ENCODE measurements at places on chromosomes 13 and 19.

- no peak for DNase-seq
Measured at GRCh38 chr19:14916848-14917247, 24.4 kb upstream of the OR7C2 start.

GRCh38 chr13:101572456-101572855 lies 120.0 kb downstream of the ITGBL1 start:
- DNase-seq = no peak

- DNase-seq = no peak
Measured at GRCh38 chr13:25064396-25064795, 31.5 kb upstream of the PABPC3 start.

- DNase-seq = no peak
Measured at GRCh38 chr19:11506967-11507366, 1.3 kb upstream of the ZNF653 start.

GRCh38 chr19:31979362-31979761 lies 366.0 kb upstream of the ZNF507 start:
- no peak for DNase-seq
